ENCODE measurements at places on chromosomes 4 and X. TPM values are rescaled to one million over a fixed set of nuclear protein-coding genes. Genes with fewer than 3 reads are reported as not detected.

DNA sequence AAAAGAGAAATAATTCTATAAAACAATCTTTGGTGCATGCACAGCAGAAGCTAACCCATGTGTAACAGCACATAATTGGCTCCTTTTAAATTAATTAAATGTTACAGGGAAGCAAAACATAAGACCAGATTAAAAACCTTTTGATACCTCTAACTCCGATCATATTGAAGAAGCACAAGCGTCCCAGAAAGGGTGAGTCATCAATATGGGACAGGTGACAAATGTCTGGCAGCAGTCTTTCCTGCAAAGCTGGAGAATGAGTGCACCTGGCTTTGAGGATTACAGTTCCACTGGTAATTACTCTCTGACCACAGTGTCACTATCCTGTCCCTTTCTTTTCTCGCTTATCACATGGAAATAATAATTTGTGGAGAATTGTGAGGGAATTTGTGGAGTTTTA is 94.6 kb downstream of the FAM9B start:
- DNase-seq: no peak

DNA sequence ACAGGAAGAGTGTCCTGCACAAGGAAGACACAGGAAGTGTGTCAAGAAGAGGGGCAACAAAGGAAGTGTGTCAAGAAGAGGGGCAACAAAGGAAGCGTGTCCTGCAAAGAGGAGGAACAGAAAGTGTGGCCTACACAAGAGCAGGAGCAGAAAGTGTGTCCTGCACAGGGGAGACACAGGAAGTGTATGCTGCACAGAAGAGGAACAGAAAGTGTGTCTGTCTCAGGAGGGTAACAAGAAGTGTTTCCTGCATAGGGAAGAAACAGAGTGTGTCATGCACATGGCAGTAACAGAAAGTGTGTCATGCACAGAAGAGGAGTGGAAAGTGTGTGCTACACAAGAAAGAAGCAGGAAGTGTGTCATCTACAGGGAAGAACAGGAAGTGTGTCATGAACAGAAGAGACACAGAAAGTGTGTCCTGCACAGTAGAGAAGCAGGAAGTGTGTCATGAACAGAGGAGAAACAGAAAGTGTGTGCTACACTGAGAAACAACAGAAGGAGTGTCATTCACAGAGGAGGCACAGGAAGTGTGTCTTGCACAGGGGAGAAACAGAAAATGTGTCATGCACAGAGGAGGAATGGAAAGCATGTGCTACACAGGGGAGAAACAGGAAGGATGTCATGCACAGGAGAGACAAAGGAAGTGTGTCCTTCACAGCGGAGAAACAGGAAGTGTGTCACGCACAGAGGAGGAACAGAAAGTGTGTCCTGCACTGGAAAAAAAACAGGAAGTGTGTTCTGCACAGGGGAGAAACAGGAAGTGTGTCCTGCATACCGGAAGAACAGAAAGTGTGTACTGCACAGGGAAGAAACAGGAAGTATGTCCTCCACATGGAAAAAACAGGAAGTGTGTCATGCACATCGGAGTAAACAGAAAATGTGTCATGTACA is 526.4 kb upstream of the PRKX start:
- no peak for DNase-seq

DNA sequence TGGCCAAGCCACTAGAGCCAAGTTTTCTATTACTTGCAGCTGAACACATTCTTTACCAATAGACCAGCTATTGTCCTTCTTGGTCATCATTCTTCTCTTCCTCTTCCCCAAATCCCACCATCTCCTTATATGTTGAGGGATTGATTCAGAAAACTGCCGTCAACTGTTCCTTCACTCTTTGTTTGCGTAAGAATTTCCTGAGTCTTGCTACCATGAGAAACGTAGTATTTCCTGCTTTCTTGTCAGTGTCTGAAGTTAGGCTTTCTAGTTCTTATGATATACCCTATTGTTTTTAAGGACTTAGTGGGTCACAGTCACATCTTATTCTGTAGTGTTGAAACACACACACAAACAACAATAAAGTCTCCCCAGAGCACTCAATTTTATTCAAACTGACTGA is 20.1 kb downstream of the IGFBP7 start:
- DNase-seq: no peak

DNA sequence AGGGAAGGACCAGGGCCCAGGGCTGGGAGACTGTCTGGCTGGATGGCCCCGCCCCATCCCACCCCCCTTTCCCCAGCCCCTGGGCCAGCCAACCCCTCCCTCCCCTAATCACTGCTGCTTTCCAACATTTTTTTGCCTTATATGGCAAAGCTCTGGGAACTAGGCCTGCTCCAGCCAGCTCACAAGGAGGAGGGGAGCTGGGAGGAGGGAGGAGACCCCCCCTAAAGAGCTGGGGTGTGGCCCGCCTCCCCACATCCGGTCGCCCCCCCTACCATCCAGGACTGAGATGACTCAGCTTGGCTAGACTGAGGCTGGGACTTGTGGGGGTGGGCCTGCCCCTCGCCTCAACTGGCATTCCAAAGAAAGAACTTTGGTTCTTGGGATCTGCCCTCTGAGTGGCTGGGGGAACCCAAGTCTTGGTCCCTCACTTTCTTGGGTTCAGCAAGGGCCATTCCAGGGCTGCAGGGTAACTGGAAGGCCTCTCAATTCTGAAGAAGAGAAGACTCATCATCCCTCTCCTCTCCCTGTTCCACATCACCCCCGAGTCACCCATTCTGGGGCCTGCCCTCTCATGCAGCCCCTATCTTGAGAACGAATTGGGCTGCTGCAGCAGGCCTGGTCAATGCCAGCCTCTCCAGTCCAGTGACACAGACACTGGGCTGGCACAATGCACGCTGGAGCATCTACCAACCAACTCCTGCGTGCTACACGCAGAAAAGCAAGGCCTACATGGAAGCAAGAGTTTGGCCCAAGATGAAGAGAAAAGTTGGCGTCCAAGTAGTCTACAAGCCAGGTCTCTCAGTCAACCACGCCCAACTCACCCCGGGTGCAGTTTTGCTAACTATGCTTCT is 4.8 kb downstream of the FLNA start:
- DNase-seq: peak; percentile 68

GRCh38 chr4:2886622-2887021 is 43.0 kb downstream of the ADD1 start:
- DNase-seq: no peak

COL4A5 gene
- polyA plus RNA-seq: 43.1 TPM

GRCh38 chr4:183471946-183472708 is 27.7 kb downstream of the CDKN2AIP start:
- peak; percentile 48 for DNase-seq

DNA sequence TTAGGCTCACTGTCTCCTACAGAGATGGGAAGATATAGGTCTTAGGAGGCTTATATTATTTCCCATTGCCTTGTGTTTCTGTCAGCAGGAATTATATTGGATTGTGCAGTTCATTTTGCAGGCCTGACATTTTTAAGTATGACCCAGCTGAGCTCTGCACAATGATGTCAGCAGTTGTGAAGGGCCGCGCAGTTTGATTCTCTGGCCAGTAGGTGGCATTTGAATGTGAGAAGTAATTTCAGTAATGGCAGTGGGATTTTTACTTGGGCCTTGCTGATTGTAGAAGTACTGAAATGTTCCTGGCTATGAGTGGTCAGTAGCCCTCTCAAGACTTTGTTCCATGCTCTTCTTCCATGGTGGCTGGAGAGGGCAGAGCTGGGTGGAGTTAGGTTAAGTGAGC is 247.2 kb upstream of the MTMR8 start:
- no peak for DNase-seq

DNA sequence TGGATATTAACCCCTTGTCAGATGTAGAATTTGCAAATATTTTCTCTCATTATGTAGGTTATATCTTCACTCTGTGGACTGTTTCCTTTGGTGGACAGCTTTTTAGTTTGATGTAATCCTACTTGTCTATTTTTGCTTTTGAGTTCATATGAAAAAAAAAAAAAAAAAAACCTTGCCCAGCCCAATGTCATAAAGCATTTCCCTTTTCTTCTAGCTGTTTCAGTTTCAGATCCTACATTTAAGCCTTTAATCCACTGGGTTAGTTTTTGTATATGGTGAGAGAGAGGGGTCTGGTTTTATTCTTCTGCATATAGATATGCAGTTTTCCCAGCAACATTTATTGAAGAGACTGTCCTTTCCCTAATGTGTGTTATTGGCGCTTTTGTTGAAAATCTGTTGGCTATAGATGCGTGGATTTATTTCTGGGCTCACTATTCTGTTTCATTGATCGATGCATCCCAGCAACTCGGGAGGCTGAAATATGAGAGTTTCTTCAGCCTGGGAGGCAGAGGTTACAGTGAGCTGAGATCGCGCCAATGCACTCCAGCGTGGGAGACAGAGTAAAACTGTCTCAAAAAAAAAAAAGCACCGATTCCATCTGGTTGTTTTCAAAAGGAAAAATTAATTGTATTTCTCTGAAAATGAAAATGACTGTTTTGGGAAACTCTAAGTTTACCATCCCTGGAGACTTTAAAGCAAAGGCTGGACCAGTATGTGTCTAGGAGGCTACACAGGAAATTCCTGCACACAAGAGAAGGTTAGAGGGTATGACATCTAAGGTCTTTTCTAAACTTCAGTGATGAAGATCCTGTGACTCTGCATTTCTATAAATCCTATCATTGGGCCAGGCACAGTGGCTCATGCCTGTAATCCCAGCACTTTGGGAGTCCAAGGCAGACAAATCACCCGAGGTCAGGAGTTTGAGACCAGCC is 35.6 kb downstream of the STEEP1 start:
- DNase-seq: no peak

GRCh38 chr4:54393243-54393642 is 164.2 kb downstream of the PDGFRA start:
- no peak for DNase-seq

- DNase-seq: no peak
These were observed 21.0 kb downstream of the COL4A6 start for GRCh38 chrX:108417257-108417656.

GRCh38 chr4:172141025-172141424 is 327.8 kb downstream of the GALNTL6 start:
- no peak for DNase-seq

RTL3 gene
- polyA plus RNA-seq: 0.48 TPM

- no peak for DNase-seq
These were observed 12.7 kb downstream of the WFS1 start for GRCh38 chr4:6282314-6282771.

DNA sequence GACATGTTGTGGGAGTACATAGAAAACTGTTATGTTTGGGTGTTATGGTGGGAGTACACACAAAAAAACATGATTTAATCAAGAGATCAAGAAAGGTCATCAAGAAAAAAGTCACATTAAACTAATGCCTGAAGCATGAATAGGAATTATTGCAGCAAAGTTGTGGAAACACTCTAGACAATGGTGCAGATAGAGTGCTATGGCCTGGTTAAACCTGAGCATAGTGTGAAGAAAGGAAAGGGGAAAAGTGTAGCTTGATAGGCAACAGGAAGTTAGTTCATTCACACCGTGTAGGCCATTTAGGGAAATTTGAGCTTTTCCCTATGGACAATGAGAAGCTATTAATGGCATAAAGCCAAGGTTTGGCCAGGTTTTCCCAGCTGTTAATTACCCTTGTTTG is 162.1 kb upstream of the EMCN start:
- DNase-seq: no peak

DNA sequence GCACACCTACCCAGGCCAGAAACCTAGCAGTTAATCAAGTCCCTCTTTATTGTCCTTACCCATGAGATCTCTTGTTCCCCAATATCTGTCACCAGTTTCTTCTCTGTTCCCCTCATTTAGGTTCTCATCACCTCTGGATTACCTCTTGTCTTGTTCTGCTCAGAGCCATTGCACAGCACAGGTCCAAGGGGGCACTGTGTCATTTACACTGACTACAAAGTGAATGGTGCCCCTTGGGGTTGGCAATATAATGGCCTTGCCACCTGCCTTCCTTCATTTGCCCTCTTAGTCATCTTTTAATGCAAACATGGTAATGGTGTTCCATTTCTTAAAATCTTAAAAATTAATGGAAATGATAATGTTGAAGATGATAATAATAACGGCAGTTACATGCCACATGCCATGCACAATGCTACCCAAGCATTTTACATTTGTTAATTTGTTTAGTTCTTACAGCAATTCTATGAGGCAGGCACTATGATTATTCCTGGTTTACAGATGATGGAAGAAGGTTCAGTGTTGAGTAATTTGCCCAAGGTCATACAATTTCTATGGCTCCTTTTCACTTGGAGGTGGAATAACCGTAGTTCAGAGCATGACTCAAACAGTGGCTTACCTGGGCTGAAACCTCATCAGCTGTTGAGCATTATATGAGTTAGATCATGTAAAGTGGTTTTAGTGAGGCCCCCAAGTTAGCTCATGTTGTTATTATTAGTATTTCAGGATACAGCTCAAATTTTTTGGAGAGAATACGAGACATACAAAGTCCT is 117.9 kb downstream of the RASL11B start:
- DNase-seq: no peak

GRCh38 chr4:189162073-189162789 is 778.4 kb upstream of the FRG1 start:
- DNase-seq: no peak

DNA sequence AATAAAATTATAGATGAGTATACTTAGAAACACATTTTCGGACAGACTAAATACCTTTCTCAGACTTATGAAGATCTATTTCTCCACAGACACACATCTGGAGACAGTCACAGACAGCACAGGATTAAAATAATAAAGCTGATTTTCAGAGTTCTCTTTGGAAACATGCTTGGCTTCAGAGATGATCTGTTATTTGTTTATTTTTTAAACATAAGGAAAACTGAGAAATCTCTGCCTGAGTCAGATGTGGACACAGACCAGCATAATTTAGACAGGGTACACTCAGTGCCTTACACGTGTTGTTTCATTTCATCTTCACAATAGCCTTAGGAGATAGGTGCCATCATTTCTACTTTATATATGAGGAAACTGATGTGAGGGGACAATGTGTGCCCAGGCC is 92.1 kb downstream of the SLC9A7 start:
- no peak for DNase-seq

DCAF12L2 gene
- 0.57 TPM for polyA plus RNA-seq

GRCh38 chrX:105543283-105543682 is 279.1 kb upstream of the NRK start:
- DNase-seq: no peak

GRCh38 chrX:38868941-38869401 is 67.7 kb downstream of the MID1IP1 start:
- no peak for DNase-seq

- peak; percentile 53 for DNase-seq
These were observed 23.0 kb upstream of the BCORL1 start for GRCh38 chrX:129959493-129959832.
